CD4-positive, alpha-beta T cell treated with Interleukin-12 subunit alpha and Interleukin-12 subunit beta, for 1 hour (primary cell): ENCODE measurements at places on chromosomes 13 and 19.

GRCh38 chr13:20624213-20624612, 57.3 kb downstream of the IFT88 start:
- no peak for DNase-seq

DNA sequence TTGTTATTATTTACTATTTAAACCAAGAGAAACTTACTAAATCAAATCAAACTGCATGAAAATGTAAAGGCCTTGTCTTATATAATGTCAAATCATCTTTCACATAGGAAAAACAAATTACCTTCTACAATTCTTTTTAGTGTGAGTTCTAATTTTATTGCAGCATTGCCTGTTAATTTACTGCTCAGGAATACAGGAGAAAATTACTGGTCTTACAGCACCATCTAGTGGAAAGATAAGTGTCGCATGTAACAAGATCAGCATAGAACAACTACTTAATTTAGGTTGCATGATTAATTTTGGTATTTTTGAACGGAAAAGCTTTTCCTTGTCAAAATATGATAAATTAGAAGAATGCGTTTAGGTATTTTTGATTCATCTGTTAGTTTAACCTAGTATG, 502.7 kb downstream of the UQCRFS1 start:
- DNase-seq, result peak; percentile 48

GRCh38 chr19:57816652-57817051, 1.9 kb upstream of the ZNF552 start:
- no peak for DNase-seq

- DNase-seq, result peak; percentile 49
These were observed 9.9 kb upstream of the FPR3 start for GRCh38 chr19:51784922-51785690.

- DNase-seq, result peak; percentile 58
These were observed 709 bp downstream of the N4BP2L1 start for GRCh38 chr13:32426990-32427851.

GRCh38 chr13:73898276-73898675, 235.9 kb downstream of the KLF12 start:
- DNase-seq, result no peak

DNA sequence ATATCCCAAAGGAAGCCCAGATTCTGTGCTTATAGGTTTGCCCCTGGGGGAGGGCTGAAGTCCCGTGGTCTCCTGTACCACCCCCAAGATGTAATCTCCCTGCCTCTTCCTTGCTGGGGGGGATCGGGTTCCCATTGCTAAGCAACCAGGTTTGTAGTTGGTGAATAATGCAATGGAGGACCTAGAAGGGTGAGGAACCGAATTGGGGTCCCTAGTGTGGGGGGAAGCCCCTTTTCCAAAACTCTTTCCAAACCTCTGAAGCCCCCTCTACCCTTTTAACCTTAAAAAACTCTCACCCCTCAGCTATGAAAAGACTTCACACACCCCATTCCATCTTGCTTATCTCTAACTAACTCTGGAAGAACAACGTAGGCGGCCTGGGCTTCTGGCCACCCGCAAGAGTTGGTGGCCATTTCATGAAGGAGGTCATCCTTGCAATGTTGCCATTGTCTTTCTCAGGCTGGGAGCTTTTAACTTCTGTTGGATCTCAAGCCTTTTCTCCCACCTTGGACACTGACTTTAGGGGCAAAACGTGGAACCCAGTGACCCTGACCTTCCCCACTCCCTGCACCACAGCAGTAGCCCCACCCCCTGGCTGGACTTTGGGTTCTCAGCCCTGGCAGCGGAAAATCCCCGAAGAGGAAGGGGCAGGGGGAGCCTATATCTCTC, 661 bp downstream of the PALM3 start:
- no peak for DNase-seq

DNA sequence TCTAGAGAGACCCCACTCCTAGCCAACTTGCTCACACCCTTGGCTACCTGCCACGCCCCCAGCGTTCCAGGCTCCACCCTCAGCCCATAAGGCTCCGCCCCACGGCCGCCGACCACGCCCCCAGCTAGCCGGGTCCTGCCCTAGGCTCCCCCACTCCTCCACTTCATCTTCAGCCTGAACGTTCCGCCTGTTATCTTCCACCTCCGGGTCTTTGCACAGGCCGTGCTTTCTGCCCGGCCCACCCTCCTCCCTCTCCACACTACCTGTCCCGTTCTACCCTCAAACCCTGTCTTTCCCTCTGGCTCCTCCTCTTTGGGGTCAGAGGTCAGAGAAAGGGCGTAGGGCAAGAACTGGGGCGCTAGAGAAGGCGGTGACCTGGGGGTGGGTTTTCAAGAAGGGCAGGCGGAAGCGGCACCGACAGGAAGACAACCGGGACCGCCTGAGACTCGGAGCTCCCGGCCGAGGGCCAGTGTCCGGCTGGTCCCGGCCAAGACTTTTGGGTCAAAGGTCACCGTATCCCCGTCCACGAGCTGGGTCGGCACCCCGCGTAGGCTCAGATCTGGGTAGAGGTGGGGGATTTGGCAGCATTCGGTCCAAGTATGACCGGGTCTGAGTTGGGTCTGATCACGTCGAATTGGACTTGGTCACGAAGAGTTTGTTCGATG, 2.2 kb downstream of the PDE4C start:
- peak; percentile 19 for DNase-seq

DNA sequence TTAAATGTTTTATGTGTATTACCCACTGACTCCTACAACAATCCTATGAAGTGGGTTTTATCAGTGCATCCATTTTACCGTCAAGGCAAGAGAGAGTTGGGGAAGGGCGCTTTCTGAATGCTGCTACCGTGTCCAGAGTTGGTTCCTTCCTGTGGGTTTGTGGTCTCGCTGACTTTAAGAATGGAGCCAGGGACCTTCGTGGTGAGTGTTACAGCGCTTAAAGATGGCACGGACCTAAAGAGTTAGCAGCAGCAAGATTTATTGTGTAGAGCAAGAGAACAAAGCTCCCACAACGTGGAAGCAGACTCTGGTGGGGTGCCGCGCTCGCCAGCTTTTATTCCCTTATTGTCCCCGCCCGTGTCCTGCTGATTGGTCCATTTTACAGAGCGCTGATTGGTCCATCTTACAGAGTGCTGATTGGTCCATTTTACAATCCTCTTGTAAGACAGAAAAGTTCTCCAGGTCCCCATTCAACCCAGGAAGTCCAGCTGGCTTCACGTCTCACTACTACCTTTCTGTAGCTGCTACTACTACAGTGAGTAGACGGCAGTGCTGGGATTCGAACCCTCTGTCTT, 6.1 kb downstream of the OSCAR start:
- DNase-seq, result no peak
